Erythroblast (primary cell): ENCODE measurements at places on chromosomes 7 and 10.

DNA sequence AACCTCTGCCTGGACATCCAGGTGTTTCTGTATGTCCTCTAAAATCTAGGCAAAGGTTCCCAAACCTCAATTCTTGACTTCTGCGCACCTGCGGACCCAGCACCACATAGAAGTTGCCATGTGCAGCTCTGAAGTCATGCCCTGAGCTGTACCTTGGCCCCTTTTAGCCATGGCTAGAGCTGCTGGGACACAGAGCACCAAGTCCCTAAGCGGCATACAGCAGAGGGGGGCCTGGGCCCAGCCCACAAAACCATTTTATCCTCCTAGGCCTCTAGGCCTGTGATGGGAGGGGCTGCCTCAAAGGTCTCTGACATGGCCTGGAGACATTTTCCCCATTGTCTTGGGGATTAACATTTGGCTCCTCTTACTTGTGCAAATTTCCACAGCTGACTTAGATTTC, 14.6 kb downstream of the TMEM243 start:
- no peak for DNase-seq

DNA sequence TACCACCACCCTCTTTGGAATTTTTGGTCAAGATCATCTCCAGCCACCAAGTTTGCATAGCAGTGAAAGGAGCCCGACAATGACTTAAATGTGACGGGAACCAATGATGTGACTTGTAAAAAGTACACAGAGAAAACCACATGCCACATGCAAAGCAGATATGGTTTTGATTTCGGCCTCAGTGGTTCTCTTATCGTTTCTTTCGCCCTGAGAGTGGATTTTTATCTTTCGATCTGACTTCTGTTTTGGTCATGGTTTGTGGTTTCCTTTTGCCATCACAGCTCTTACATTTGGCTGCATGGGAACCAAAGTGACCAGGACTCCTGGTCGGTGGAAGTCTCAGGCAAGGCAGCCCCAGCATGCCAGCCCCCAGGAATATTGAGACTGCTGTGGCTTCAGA, 31.5 kb downstream of the TCF7L2 start:
- DNase-seq: no peak

DNA sequence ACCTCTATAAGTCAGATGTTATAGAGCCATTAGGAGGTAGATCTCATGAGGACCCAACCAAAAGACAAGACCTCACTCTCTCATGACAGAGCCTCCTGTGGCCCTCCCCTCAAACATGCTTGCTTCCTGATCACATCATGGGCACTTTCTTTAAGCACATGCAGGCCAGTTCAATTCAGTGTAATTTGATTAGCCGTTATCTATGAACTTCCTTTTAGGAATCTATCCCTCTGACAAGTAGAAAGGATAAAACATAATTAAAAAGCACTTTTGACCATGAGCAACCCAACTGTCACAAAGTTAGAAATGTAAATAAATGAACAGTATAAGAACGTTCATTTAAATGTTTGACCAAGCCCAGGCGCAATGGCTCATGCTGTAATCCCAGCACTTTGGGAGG, 27.7 kb upstream of the TMEM254 start:
- no peak for DNase-seq

GRCh38 chr7:41065663-41066062, 637.2 kb downstream of the INHBA start:
- no peak for DNase-seq

DNA sequence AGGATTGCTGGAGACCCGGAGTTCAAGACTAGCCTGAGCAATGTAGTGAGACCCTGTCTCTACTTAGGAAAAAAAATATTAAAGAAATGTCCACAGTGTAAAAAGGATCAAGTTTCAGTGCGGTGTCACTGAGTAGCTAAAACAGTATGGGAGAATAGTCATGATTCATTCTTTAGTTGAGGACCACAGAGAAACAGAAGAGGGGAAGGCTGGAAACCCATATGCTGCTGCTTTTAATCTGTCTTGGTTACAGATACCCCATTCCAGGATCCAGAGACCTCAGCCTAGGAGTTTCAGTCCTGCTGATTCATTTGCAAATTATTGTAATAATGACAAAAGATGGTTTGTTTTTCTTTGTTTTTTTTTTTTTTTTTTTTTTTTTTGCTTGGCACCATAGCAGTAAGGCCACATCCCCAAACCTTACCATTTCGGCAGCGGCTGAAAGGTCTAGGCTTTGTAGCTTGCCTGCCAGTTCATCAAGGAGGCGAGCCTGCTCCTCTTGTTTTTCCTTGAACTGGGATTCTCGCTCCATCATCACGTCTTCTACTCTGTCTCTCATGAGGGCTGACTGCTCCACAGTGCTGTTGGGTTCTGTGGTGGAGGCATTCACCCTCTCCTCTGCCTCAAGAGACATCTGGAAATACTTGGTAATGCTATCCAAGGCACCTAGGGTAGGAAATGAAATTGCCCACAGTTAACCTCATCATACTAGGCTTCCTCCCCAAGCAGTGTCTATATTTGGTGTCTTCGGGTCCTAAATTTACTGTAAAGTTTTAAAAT, 44.2 kb downstream of the DLD start:
- no peak for DNase-seq

DNA sequence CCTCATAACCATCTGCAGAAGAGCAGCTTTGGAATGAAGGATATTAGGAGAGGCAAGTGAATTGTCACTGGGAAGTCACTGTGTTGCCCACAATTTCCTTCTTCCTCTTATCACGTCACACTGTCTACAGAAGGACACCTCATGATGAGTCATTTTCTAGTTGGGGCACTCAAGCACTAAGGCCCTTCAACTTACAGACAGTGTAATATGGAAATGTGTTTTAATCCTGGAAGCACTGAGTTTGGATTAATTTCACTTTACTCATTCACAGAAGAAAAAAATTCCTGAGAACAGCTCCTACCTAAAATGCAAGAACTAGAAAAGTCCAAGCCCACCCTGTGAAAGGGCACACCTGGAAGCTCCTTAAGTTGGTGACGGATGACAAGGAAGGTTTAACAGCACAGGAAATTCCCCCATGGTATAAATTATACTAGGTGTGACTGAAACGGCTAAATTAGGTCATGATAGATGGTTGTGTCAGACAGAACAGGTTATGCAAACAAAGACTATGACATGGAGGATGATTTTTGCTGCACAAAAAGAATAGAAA, 56.6 kb downstream of the PARD3 start:
- peak; percentile 60 for DNase-seq

- DNase-seq: no peak
These were observed 20.9 kb upstream of the ICA1 start for GRCh38 chr7:8282871-8283270.

- no peak for DNase-seq
These were observed 285.1 kb upstream of the PFKP start for GRCh38 chr10:2782265-2782664.

DNA sequence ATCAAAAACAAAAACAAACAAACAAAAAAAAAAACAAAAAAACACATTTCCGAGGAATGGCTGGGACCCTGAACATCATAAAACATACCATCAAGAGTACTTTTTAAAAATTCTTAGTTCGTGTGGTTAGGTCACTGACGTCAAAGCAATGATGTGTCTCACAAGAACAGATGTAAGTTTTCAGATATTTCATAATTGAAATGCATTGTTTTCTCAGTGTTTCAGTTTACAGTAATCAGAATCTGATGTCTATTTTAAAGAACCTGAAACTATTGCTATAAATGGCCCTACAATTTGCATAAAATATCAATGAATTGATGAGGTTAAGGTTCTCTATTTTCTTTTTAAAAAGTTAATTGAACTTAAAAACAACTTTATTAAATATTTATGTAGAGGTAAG, 103.7 kb upstream of the HGF start:
- DNase-seq: no peak

DNA sequence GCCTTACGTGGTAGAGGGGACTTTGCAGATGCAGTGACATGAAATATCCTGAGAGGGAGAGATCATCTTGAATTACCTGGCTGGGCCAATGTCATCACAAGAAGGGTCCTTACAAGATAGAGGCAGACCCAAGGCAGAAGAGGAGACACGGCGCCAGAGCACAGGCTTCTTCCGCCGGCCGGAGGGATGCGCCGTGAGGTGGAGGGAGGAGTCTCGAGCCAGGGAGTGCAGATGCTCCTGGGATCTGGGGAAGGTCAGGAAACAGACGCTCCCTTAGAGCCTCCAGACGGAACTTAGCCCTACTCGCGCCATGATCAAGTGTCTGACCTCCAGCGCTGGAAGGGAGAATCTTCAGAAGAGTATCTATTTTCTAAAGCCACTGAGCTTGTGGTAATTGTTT, 304.8 kb downstream of the GLRX3 start:
- DNase-seq: no peak

DNA sequence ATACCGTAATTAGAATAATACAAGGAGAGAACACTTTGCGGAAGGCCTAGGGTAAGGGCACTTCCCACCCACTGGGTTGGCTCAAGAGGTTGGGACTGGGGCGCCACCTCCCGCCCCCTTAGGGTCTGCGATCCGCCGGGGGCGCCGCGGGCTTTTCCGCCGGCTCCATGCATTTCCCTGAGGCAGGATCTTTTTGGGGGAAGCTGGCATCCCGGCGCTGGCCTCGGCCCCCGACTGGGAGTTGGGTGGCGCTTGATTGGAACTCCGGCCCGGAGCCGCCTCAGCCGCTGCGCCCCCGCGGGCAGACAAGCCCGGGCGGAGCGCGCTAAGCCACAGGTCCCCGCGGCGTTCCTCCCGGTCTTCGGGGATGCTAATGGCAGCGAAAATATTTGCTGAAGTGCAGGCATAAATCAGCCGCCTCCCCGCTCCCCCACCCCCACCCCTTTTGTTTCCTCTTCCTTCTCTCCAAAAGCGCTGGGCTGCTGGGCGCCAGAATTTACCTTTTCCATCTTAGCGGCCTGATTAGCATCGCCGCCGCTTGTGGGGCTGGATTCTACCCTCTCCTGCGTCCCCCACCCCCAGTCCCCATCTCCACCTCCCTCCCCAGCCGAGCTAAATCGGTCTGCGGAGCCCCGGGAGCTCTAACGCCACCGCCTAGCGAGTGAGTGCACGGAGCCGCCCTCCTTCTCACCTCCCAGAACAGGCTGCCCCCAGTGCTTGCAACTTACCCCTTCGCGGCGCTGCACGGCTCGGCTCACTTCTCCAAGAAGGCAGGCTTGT, 5.1 kb downstream of the UNC5B start:
- DNase-seq: no peak

GRCh38 chr7:139482662-139483466, 609 bp downstream of the KLRG2 start:
- peak; percentile 13 for DNase-seq

GRCh38 chr7:99008181-99008631, 129.9 kb downstream of the TRRAP start:
- DNase-seq: no peak

GRCh38 chr7:128056901-128057300, 25.7 kb upstream of the LRRC4 start:
- no peak for DNase-seq

DNA sequence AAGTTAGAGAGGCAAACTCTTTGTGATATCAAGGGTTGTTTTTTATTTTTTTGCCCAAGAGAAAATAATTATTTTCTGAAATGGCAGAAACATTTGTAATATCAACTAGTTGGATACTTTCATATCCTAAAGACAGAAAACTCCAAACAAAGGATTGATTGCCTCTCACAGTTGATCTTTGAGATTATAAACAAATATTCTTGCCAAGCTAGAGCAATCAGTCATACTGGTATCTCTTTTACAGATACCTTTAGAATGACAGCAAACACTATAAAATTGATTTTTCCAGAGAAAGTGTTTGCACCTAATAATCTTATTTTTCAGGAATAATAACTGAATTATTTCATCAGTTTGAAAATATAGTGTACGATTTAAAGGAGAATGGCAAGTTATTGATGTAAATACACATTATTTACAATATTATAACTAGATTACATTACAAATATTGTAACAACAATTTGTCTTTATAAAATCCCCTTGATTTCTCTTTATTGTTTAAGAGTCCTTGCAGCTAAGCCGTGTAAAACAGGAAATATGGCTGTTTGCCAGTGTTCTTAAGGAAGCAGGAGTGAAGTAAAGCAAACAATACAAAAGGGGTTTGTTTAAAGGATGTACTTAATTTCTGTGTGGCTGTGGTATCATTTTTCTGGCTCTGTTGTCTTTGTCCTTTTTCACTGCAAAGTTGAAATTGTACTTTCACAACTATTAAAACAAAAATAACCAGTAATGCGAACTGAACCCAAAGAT, 58.4 kb downstream of the MAPK8 start:
- no peak for DNase-seq

DNA sequence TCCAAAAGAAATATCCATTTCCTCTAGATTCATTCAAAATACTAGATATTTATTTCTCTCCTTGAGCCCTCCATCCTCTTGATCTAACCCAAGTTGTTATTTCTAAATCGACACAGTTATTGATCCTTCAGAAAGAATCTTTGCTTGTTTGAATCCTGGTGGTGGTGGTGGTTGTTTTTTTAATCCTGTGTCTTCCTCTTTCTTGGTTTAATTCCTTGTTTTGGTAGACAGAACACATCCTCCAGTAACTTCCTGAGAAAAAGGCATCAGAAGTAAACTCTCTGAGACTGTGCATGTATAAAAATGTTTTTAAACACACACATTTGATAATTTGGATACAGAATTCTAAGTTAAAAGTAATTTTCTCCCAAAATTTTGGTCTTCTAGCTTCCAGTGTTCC, 49.9 kb downstream of the SIRT1 start:
- no peak for DNase-seq

DNA sequence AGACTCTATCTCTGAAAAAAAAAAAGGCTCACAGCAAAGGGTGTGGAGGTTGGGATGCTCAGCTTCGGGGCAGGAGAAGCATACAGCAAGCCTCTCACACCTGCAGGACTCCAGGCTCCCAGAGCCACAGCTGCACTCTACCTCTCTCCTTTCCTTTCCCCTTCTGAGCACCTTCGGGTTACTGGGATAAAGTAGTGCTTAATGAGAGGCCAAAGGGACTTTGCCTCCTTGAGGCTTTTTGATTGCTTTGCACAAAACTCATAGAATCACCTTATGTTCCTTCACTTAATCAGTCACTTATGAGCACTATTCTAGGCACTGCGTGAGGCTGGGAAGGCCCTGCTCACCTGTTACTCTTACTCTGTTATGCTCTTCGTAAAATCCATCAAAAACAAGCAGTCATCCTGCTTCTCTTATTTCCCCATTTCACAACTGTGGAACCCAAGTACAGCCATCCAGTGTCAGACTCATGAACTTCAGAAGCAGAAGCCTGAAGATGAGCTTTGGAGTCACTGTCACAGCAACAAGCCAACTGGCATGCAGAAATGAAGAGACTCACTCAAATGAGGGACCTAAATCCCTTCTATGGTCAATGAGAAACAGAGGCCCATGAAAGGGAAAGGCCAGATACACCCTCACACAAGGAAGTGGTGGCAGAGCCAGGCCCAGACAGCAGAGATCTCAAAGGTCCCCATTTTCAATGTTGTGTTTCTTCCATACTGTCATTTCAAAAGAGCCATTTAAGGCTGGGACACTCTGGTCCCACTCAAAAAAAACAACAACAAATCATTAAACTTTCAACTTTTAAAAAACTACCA, 205.4 kb downstream of the KCNMA1 start:
- no peak for DNase-seq

- no peak for DNase-seq
These were observed 506.0 kb downstream of the NXPH1 start for GRCh38 chr7:8939446-8939845.

GRCh38 chr7:2072042-2072441, 160.7 kb downstream of the MAD1L1 start:
- DNase-seq: no peak

- DNase-seq: no peak
These were observed 572.6 kb downstream of the IPMK start for GRCh38 chr10:57694956-57695608.
